ENCODE measurements at places on chromosomes 1 and 21.
A peak's percentile ranks its signal among the peaks of the same experiment; 100 is the strongest.

DNA sequence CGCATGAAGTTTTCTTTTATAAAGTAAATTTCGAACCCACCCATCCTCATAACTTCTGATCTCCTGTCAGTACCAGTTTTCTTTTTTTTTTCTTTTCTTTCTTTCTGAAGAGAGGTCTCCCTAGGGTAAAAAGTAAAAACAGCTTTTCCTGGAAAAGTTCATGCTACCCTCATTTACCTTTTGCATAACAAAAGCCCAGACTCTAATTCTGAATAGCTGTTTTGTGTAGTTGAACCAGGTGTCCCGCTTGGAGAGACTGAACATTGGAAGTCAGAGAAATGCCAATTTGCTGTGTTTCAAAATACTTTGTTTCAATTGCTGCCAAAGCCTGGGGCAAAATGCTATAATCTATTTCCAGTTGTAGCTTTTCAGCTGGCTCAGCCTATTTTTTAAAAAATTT, 113.7 kb upstream of the RUNX1 start:
- DNase-seq, result no peak

GRCh38 chr1:210841926-210842625, 291.9 kb downstream of the KCNH1 start:
- DNase-seq, result no peak

DNA sequence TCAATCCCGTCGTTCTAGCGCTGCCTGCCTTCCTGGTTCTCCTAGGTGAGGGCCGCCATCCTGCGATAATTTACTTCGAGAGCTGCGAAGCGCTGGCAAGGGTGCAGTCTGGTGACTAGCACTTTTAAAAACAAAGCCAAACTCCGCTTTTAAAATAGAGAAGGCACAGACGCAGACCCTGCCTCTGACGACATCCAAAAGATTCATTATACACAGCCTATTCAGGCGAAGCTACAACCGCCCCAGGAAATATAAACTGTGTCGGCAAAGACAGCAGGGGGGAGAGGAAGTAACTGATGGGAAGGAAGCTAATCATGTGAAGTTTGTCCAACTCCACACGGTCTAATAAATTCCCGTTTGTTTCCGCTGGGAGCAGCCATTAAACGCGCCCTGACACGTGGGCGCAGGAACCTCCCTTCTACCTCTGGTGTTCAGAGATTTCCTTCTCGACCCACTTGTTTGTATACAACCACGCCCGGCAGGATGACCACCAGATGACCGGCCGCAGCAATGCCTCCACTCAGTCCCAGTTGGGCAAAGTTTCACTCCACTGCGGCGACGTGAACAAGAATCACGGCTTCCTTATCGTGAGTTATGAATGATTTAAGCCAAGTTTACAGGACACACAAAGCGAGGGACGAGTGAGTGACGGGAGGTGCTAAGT, 1.3 kb downstream of the GNG12 start:
- DNase-seq, result peak; percentile 80

- DNase-seq, result no peak
Observed at GRCh38 chr1:190615818-190616217, 138.2 kb upstream of the BRINP3 start.

DNA sequence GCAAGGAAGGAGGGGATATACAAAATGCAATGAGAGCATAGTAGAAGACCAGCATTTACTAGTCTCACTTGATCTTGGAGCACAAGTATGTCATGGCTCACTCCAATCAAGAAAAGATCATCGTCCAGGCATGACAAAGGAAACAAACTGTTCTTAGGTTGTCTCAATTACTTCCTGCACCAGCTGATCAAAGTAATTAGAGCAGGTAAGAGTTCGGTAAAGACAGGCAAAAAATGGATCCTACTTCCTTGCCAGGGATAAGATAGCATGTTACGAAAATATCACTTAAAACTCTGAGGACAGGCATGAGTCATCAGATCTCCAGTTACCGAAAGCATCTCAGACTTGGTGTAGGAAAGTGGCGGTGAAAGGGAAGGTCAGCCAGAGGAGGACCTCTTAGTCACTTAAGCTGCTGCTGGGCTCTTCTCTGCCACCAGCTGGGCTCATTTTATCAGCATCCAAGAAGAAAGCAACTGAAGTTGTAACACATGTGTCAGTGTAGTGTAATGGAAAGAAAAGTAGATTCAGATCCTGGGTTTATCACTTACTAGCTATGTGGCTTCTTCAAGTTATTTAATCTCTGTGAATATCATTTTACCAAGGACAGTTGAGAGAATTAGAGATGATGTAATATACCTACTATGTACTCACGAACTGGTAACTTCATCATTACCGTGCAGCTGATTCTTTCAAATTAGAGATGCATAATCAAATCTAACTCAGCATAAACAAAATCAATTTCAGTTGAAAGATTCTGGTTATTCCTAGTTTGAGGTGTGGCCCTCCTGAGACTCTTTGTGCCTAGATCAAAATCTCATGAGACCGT, 46.8 kb downstream of the XCL1 start:
- DNase-seq, result peak; percentile 73

DNA sequence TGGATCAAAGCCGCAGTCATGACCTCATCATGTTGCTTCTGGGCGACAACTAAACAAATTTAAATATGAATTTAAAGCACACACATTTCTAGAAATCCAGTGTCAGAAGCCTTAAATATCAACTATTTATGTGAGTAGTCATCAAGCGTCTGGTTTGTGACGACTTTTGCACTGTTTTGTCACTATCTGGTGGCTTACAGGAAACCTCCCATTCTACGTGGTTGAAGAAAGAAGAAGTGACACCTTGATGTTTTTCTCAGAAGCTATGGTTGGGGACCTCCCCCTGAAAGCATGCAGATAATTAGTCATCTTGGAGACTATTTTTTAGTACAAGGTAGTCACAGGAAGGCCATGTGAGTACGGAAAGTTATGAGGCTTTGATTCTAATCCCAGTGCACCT, 58.5 kb downstream of the TENT5C start:
- DNase-seq, result no peak

- no peak for DNase-seq
Observed at GRCh38 chr1:54283635-54284385, 83.8 kb downstream of the MRPL37 start.

- no peak for DNase-seq
Observed at GRCh38 chr1:224513383-224513782, 78.8 kb upstream of the WDR26 start.

- no peak for DNase-seq
Observed at GRCh38 chr1:86522240-86522639, 24.6 kb upstream of the CLCA4 start.

DNA sequence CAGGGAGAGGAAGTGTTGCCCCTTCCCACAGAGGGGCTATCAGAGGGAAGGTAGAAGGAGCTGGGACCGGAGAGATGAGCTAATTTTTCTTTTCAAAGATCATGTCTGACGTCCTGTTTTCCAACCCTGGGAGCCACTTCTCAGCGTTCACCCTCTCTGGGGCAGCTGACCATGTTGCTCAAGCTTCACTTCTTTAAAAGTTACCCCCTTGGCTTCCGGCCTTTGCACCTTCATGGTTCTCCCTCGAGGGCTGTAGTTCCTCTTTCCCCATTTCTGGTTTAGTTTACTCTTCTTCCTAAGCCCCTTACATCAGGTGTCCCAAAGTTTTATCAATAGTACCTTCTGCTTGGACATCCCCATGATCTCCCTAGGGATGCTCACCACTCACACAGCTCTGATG, 23.8 kb upstream of the CSF1 start:
- peak; percentile 53 for DNase-seq

- DNase-seq, result no peak
Observed at GRCh38 chr1:74468982-74469603, 43.3 kb downstream of the LRRC53 start.

- no peak for DNase-seq
Observed at GRCh38 chr1:151510020-151510405, 1.2 kb upstream of the CGN start.

DNA sequence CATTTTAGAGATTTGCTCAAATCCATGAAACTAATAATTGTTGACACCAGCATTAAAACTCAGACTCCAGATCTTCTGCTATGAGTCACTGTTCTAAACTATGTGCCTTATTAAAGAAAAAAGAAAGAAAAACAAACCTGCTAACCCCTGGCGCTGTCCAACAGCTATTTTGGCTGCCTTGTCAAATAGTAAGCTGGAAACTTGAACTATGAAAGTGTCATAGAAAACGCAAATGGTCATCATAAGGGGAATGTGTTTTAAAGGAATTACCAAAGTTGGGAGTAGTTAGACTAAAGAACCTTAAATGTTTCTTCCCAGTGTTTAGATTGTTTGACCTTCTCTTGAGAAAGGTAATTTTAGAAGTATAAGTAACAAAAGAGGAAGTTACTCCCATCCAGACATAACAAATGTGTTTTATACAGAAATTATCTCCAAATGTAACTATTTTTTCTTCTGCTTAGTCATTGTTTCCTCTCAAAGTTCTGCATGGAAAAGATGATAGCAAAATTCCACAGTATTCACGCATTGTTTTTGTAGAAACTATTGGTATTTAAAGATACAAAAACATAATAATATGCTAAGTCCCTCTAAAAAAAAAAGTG, 272.4 kb downstream of the TPR start:
- no peak for DNase-seq

- DNase-seq, result peak; percentile 67
Observed at GRCh38 chr21:44892536-44893277, 19.2 kb upstream of the PTTG1IP start.

DNA sequence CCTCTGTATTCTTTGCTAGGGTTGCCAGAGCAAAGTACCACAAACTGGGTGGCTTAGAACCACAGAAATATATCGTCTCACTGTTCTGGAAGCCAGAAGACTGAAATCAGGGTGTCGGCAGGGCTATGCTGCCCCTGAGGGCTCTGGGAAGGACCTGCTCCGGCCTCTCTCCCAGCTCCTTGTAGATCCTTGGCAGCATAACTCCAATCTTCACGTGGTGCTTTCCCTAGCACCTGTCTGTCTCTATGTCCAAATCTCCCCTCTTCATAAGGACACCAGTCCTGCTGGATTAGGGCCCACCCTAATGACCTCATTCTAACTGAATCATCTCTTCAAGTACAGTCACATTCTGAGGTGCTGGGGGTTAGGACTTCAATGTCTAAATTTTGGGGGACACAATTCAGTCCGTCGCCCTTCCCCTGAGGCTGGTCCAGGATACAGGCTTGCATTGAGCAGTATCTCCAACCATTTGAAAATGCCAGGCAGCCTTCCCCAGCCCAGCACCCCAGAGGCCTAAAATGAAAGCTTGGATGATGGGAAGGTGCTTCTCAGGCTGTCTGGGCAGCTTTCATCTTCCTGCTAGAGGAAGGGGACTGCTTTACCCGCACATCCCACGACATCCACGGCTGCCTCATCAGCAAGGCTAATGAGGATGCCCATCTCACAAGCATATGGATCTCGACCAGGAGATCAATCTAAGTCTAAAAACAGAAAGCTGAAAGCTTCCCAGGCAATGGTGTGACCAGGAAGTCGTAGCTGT, 24.7 kb downstream of the TRIM67 start:
- no peak for DNase-seq

DNA sequence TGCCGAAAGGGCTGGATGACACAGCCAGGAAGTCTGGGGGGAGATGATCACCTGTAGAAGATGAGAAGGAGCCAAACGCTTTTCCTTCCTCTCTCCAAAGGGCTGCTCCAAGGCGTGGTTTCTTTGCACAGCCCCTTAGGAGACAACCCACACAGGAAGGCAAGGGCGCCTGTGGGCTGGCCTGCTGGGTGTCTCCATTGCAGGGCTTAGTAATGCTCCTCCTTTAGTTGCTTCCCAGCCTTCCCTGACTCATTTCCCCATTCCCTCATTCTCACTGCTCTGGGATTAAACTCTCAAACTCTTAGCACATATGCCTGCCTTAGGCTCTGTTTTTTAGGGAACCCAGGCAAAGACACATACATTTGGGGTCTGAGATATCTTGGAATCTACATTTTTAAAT, 1.7 kb upstream of the CLCA1 start:
- DNase-seq, result no peak

DNA sequence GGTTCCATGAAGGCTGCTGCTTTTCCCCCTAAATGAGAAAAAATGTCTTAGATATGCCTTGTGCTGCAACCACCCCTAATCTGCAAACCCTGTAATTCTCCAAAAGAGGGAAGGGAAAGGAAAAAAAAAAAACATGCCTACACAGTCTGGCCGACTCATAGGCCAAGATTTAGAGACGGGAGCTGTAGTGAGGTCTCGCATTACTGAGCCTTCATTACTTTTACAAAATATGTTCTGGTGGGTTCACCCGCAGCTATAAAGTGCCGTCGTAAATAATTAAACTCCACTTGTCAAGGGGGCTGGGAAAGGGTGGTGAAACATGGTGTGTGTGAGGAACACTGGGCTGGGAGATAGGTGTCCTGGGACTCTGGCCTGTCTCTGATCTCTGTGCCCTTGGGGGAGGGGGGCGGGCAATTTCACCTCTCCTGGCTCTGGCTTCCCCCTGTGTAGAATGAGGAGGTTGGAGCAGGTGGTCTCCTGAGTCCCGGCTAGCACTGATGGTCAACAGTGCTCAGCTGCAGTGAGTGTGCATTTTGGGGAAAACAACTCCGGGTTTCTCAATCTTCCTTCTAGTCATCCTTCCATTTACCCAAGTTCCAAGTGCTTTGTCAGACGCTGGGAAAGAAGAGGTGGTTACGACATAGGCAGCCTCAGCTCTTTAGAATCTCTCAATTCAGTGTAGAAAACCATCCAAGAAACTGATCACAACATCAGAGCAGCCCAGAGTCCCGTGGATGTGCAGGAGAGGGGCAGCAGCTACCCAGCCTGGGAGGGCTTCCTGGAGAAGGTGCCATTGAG, 82.3 kb downstream of the ACTL8 start:
- DNase-seq, result no peak

DNA sequence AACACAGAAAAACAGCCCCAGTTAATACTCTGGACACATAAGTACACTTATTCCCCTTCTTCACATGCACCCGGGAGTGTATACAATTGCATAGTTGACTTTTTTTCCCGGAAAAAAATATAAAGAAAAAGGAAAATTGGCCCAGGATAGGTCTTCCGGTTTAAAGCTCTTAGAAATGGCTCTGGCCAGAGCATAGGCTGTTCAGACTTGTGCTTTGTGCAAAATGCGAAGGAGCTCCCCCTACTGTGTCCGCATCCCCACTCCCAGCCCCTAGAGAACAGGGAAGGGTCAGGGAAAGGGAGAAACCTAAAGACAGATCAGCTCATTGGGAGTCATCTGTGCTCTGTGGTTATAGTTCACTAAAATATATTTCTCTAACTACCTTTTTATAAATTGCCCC, 5.5 kb upstream of the MTMR11 start:
- DNase-seq, result no peak

- DNase-seq, result no peak
Observed at GRCh38 chr1:81664341-81664740, 136.4 kb upstream of the ADGRL2 start.

DNA sequence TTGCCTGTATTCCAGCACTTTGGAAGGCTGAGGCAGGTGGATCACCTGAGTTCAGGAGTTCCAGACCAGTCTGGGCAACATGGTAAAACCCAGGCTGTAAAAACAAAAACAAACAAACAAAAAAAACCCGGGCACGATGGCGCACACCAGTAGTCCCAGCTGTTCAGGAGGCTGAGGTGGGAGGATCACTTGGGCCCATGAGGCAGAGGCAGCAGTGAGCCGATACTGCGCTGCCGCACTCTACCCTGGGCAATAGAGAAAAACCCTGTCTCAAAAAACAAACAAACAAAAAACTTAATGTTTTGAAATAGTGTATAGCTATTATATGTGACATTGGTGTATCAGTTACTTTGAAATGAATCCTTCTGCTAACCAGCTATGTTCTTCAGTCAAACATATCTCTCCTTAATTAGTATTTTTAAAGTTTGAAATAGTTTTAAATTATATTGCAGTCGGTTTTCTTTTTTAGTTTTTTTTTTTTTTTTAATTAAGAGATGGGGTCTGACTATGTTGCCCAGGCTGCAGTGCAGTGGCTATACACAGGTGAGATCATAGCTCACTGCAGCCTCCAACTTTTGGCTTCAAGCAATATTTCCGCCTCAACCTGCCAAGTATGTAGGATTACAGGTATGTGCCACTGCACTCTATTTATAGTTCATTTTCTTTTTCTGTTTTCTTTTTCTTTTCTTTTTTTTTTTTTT, 11.3 kb downstream of the SPEN start:
- DNase-seq, result no peak
